Hindlimb muscle (tissue), 1 donor: ENCODE measurements at places on chromosomes 3 and 15. TPM values are rescaled to one million over a fixed set of nuclear protein-coding genes. Genes with fewer than 3 reads are reported as not detected.

- no peak for DNase-seq
Observed at GRCh38 chr3:159855599-159856346, 132.9 kb upstream of the IL12A start.

DNA sequence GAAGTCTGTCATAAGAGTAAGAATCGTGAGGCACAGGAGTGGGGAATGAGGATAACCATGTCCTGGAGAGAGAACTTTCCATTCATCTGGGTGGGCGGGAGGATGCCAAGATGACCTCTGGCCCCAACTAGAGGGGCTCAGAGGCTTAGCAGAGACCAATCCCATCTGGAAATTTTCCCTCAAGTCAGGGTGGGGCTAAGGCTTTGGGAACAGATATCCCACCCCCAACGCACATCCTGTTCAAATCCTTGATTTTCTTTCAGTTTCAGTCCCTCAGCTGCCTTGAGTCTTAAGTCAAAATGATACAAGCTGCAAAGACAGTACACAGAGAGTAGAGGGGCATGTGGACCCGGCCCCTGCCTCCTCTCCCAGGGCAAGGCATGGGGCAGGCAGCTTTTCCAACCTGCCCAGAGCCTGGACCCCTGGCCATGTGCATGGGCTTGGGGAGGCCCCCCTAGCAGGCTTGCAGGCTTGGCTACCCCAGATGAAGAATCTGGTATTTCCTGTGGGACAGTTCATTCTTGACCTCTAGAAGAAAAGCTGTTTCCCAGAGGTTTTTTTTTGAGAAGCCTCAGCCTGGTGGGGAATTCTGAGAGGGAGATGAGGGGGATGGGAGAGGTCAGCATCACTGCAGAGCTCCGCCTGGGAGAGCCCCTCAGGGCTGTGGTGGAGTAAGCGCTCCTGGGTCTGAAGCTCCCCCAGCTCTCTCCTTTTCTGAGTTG lies 109.7 kb upstream of the HACD2 start:
- DNase-seq: no peak

- DNase-seq: peak; percentile 73
Observed at GRCh38 chr3:48548729-48549705, 7.6 kb downstream of the PFKFB4 start.

GRCh38 chr3:46929324-46929723 lies 47.2 kb downstream of the CCDC12 start:
- no peak for DNase-seq

DNA sequence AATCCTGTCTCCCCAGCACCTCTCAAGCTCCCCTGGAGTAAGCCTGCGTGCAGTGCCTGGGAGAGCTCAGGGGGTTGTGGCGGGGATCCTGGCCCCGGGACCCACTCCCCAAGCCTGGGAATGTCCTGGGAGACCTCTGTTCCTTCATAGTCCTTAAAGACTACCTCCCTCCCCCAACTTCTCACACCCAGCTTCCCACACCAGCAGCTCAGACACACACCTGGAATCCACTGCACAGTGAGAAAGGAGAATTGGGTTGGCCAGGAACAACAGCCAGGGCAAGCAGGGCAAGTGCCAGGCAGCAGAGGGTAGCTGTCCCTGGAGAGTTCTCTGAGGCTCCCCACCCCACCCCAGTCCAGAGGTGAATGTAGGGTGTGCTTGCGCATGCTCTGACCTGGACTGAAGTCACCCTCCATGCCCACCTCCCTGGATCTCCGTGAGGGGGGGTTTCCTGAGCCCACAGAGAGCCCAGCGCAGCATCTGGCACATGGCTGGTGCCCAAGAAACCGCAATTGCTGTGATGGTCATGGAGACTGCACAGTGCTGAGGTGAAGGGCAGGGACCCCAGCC lies 22.2 kb downstream of the PSTPIP1 start:
- no peak for DNase-seq

- DNase-seq: no peak
Observed at GRCh38 chr3:130946882-130947281, 53.0 kb downstream of the ATP2C1 start.

GRCh38 chr3:58034738-58035523 lies 26.7 kb downstream of the FLNB start:
- no peak for DNase-seq

GRCh38 chr3:17664923-17665322 lies 77.5 kb downstream of the TBC1D5 start:
- DNase-seq: no peak

- DNase-seq: no peak
Observed at GRCh38 chr3:158108445-158108985, 1.4 kb upstream of the RSRC1 start.

- DNase-seq: peak; percentile 61
Observed at GRCh38 chr15:48352474-48353072, 21.3 kb downstream of the DUT start.

DNA sequence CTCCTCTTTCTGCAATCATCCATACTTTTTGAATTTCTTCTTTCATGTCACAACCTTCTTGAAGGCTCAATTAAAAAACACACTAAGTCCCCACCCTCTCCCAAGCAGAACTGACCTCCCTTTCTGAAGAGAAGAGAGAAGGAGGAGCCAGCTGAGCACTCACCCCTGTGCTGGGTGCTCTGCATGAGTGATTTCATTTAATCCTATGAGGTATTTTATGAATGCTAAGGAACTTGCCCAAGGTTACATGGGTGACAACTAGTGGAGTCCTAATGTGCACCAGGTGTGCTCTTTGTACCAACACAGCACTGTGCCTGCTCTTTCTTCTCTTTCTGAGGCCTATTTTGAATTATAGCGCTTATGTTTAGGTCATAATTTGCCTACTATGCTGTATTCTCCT lies 135.6 kb downstream of the DUT start:
- DNase-seq: no peak

- no peak for DNase-seq
Observed at GRCh38 chr3:36381311-36381956, 1.1 kb downstream of the STAC start.

GRCh38 chr3:69712269-69712668 lies 27.0 kb upstream of the MITF start:
- no peak for DNase-seq

DNA sequence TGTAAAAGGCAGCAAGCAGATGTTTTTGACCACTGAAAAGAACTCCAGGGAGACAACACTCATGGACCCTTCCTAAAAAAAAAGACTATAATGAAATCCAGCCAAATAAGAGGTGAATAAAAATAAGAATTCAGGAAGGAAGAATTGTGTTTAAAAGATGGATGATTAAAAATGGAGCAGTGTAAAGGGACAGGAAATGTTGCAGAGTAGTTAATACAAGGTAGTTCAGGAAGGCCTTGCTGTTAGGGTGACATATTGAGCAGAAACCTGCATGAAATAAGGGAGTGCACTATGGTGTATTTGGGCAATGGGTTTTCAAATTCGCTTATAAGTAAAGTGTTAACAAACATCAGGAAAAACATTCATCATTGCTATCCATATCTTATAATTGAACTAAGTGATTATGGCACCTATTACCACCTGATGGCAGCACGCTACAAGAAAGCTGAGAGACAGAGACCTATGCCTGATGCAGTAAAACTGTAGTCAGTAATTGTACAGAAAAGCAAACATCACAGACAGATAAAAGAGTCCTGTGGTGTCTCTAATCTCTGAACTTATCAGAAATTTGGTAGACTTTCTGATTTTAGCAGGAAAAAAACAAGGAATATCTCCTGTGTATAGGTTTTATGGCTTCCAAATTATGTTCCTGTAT lies 5.8 kb upstream of the DBR1 start:
- DNase-seq: no peak

DNA sequence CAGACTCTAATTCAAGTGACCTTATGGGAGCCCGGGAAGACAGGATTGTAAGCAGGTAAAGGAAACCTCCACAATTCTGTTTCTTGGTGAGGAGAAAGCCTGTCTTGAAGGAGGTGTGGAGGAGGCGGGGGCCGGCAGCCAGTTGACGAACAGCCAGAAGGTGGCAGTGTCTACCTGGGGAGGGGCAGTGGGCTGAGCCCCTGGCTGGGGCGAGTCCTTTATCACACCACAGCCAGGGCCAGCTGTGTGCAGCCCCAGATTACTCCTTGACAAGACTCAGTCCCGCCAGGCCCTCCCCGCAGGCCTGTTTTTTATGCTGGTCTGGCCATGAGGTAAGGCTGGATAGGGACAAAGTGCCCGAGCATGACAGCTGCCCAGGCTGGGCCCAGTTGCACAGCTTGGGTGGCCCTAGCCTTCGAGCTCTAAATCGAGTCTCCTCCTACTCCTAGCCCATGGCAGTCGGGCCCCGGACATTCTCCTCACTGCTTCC lies 40.9 kb upstream of the IDH2 start:
- no peak for DNase-seq

- DNase-seq: no peak
Observed at GRCh38 chr3:61055447-61055846, 195.8 kb downstream of the FHIT start.

GRCh38 chr15:31104003-31104402 lies 2.5 kb upstream of the TRPM1 start:
- DNase-seq: no peak

- DNase-seq: no peak
Observed at GRCh38 chr3:189557824-189558223, 73.4 kb upstream of the TP63 start.

DNA sequence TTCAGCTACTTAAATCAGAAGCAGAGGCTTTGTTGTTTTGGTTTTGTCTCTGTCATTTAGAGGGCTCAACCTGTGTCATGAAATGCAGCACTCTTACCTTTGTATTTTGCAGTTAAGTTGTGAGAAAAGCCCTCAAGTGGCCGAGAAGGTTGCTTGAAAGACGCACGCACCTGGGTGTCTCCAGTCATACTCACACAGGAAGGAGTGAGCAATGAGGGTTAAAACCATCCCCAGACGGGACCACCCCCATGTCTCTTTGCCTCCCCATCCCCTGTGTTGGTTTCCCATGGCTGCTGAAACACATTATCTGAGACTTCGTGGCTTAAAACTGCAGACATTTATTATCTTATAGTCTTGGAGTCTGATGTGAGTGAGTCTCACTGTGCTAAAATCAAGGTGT lies 376.1 kb upstream of the CFAP20DC start:
- DNase-seq: no peak

DNA sequence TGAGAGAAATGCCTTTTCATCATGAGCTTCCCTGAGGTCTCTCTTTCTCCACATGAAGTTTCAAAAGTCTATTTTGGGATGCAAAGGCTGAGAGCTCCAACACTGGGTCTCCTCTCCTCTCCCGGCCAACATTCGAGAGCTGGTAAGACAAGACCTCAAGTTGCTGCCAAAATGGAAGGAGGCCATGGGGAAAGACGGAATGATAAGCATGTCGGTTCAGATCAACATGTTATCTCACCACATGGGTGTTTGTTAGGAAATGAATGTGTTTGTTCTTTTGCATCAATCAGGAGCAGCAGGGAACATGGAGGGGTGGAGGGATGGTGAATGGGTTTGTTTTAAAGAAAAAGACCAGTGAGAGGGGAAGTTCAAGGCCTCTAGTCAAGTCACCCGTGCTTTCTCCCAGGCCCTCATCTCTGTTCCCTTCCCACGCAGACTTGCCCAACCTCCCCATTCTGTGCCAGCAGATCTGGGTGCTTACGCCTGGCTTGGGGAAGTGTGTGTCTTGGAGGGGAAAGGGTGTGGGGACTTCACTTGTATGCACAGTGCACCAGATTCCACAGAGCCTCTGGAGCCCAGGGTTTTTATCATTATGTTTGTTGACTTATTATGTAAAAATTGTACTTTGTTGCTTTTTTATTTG lies 23.5 kb upstream of the ATP10A start:
- DNase-seq: no peak

LMOD3 gene
- 163 TPM for polyA plus RNA-seq

LMAN1L gene
- not detected for polyA plus RNA-seq

GASK1A gene
- 6.1 TPM for polyA plus RNA-seq

SUSD5 gene
- 1.2 TPM for polyA plus RNA-seq

MB21D2 gene
- 20.1 TPM for polyA plus RNA-seq

CCDC39 gene
- 2.7 TPM for polyA plus RNA-seq

MEX3B gene
- polyA plus RNA-seq: 13.3 TPM

REC114 gene
- polyA plus RNA-seq: 0.23 TPM

AGTR1 gene
- polyA plus RNA-seq: 31.0 TPM

P2RY12 gene
- 0.99 TPM for polyA plus RNA-seq

SRGAP3 gene
- polyA plus RNA-seq: 24.1 TPM

STRIT1 gene
- 24.2 TPM for polyA plus RNA-seq

ALG1L2 gene
- 1.7 TPM for polyA plus RNA-seq

MESP2 gene
- polyA plus RNA-seq: 0.22 TPM

EFCC1 gene
- polyA plus RNA-seq: 1.2 TPM

CACNA1D gene
- 1.0 TPM for polyA plus RNA-seq

CLDN18 gene
- 0.44 TPM for polyA plus RNA-seq

STARD9 gene
- 18.0 TPM for polyA plus RNA-seq
